Temporal lobe (tissue), 4 donors: ENCODE measurements at places on chromosomes 3 and 15. TPM values are rescaled to one million over a fixed set of nuclear protein-coding genes. Genes with fewer than 3 reads are reported as not detected.

The PLSCR4 gene
- total RNA-seq: 6.4 TPM

The CHST13 gene
- not detected for total RNA-seq

The LRRN1 gene
- 29.7 TPM for total RNA-seq

The ISL2 gene
- total RNA-seq: not detected

The CMTM8 gene
- total RNA-seq: 0.49 TPM

The PLCD1 gene
- 5.7 TPM for total RNA-seq

The LZTFL1 gene
- total RNA-seq: 14.8 TPM

The CCR1 gene
- 0.49 TPM for total RNA-seq

The CAMK1 gene
- total RNA-seq: 39.8 TPM

The RAB8B gene
- total RNA-seq: 74.3 TPM

The KCNH8 gene
- 6.6 TPM for total RNA-seq

The DRD3 gene
- total RNA-seq: 0.49 TPM

The ANP32A gene
- total RNA-seq: 85.8 TPM

The OR5K2 gene
- total RNA-seq: not detected

The ZNF80 gene
- total RNA-seq: not detected

The STRIT1 gene
- total RNA-seq: not detected

The KIAA1143 gene
- 21.1 TPM for total RNA-seq

The SRGAP3 gene
- 74.3 TPM for total RNA-seq

The CFAP100 gene
- 2.5 TPM for total RNA-seq

The PTPRG gene
- total RNA-seq: 54.8 TPM

The KLHDC8B gene
- total RNA-seq: 15.5 TPM

The SKOR1 gene
- total RNA-seq: 0.25 TPM

The CIDEC gene
- total RNA-seq: not detected

The LRIG1 gene
- total RNA-seq: 41.3 TPM

The CYP19A1 gene
- 0.25 TPM for total RNA-seq
